Right cardiac atrium (tissue), 5 donors: ENCODE measurements at places on chromosomes 13 and 19.

- DNase-seq, result no peak
Observed at GRCh38 chr19:42290136-42290522, 11.8 kb upstream of the PRR19 start.

DNA sequence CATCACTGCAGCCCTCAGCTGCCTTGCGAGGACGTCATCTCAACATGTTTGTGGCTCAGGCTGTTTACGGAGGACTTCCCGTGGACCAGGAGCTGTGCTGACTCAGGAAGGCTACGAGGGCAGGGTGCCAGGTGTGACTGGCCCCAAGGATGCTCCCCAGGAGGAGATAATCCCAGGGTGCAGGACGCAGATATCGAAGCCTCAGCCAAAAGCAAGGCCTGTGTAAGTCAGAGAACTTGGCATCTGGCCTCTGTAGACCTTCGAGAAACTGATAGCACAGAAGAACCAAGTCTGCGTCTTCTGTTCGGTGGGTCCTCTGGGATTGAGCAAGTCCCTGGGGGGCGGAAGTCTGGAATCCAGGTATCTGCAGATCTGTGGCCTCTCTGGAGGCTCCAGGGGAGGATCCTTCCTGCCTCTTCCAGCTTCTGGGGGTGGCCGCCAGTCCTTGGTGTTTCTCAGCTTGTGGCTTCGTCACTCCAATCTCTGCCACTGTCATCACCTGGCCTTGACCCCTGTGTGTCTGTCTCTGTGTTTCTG is 2.6 kb upstream of the DOHH start:
- DNase-seq, result no peak

DNA sequence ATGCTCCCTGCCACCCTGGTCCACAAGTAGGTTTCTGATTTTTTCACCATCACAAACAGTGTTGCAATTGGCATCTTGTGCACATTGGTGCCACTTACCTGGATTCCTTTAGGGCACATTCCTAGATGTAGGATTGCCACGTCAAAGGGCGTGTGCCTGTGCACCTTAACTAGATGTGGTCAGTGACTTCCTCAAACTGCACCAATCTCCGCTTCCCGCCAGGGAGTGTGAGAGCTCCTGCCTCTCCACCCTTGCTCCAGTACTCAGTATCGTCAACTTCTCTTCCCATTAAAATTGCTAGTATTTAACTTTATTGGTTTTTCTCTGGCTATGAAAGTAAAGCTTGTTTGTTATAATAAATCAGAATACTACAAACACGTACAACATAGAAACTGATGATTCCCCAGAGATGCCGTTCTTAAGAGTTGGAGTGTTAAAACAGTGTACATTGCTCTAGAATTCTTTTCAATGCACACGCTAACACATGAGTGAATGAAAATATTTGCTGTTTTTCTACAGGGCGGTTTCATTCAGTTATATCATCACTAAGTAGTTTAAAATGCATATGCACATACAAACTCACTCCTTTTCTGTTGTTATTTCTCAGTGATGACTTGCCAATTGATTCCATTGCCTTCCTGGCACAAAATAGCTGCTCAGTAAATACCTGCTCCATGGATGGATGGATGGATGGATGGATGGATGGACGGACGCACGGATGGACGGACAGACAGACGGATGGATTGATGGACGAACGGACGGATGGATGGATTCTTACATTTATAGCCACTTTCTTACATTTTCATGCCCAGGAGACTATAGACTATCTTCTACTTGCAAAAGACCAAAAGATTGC is 23.4 kb downstream of the CCNE1 start:
- no peak for DNase-seq

GRCh38 chr13:95924389-95924994 is 128.7 kb downstream of the UGGT2 start:
- no peak for DNase-seq

- no peak for DNase-seq
Observed at GRCh38 chr19:45564131-45564780, 20.3 kb downstream of the OPA3 start.
